Body of pancreas (tissue), 4 donors: ENCODE measurements at places on chromosomes 7 and 10. TPM values are rescaled to one million over a fixed set of nuclear protein-coding genes. Genes with fewer than 3 reads are reported as not detected.
A peak's percentile ranks its signal among the peaks of the same experiment; 100 is the strongest.

- no peak for DNase-seq
Observed at GRCh38 chr10:119315128-119316001, 108.0 kb downstream of the GRK5 start.

DNA sequence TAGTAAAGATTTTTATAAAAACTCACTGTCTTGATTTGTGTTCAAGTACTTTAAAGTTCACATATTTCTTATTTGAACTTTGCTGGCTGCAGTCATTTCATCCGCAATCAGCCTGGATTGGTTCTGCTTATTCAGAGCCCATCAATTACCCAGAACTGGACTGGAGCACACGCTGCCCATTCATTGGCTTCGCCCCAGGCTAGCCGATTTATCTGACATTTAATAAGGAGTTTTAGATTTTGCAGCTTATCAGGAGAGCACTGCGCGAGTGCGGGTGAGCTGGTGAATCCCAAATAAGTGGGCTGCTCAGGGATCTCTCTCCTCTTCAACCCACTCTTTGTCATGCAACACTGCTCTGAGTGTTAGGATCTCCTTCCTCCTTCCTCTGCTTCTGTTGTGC lies 166.0 kb upstream of the GPR26 start:
- DNase-seq = no peak

The MBL2 gene
- total RNA-seq = not detected

DNA sequence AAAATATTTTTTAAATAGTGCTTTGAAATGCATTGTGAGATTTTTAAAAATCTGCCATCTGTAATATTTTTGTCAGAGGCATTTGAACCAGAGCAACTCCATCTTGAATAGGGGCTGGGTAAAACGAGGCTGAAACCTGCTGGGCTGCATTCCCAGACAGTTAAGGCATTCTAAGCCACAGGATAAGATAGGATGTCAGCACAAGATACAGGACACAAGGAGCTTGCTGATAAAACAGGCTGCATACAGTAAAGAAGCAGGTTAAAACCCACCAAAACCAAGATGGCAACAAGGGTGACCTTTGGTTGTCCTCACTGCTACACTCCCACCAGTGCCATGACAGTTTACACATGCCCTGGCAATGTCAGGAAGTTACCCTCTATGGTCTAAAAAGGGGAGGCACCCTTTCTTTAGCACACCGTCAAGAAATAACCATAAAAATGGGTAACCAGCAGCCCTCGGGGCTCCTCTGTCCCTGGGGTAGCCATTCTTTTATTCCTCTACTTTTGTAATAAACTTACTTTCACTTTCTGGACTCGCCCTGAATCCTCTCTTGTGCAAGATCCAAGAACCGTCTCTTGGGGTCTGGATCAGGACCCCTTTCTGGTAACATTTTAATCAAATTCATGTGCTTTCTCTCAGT lies 273.7 kb downstream of the SEMA3D start:
- no peak for DNase-seq

- DNase-seq = no peak
Observed at GRCh38 chr10:69202332-69202731, 17.8 kb upstream of the HKDC1 start.

GRCh38 chr10:50421026-50421719 lies 169.9 kb upstream of the ASAH2 start:
- peak; percentile 34 for DNase-seq

DNA sequence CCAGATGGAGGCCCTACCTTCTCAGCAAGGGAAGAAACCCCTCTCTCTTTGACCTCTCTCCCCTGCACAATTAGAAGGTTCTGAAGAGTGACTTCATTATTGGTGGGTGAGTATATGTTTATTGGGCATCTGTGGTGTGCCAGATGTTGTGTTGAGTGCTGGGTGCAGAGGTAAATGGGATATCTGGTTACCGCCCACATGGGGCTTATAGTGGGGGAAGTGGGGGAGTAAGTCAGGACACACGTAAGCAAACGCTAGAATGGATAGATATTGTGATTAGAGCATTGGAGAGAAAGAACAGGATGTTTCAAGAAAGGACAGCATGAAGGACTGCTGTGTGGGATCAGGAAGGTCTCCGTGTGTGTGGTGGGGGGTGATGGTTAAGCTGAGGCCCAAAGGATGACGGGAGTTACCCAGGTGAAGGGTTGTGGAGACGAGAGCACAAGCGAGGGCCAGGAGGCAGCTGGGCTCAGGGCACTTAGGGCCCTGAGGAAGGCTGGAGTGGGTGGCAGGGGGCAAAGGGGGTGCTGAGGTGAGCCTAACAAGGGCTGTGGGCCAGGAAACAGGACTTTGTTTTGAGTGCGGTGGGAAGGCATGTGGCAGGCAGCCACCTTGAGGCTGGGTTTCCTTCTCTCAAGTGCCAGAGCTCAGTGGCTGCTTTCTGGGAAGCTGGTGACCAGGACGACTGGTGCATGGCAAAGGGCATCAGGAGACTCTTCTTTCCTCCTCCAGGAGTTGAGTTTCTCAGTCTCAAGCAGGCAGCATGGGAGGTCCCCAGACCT lies 299.9 kb downstream of the RPS24 start:
- no peak for DNase-seq

GRCh38 chr10:68462536-68462935 lies 9.2 kb downstream of the DNA2 start:
- DNase-seq = no peak

GRCh38 chr10:127299956-127300689 lies 103.7 kb upstream of the INSYN2A start:
- no peak for DNase-seq

The NODAL gene
- not detected for total RNA-seq

The NUTM2A gene
- total RNA-seq = 1.3 TPM

The AKR1C8 gene
- total RNA-seq = not detected
